ENCODE measurements at places on chromosomes 16 and 17.

DNA sequence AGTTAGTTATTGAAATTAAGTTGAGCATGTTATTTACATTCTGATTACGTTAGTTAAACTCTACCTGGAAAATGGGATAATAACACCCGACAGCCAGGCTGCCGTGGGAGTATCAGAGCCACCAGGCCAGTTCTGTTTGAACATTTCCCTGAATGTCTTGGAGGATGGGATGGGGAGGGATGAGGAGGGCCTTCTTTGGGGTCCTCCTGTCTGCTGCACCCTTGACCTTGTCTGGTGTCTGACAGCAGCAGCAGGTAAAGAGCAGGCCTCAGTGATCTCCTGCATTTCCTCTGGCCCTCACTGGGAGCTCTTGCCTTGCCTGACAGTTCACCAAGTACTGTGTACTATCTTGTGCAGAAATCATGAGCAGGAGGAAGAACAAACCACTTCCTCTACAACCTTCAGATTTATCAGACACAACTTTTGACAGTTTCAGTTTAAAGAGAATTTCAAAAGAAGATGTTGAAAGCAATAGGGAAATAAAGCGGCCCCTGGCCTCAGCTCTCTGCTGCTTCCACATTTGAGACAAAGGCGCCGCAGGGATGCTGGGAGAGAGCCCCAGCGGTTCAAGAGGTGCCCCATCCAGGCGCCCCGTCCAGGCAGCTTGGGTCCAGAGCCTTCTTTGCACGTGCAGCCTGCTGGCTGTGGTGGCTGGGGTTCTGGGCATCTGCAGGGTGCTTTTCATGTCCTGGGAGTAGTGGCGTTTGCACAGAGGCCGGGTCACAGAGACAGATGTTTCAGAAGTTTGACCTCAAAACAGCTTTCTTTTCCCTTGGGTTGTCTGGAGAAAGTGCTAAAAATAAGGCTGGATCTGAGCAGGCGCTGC is 25.3 kb downstream of the CMIP start:
- no peak for DNase-seq

DNA sequence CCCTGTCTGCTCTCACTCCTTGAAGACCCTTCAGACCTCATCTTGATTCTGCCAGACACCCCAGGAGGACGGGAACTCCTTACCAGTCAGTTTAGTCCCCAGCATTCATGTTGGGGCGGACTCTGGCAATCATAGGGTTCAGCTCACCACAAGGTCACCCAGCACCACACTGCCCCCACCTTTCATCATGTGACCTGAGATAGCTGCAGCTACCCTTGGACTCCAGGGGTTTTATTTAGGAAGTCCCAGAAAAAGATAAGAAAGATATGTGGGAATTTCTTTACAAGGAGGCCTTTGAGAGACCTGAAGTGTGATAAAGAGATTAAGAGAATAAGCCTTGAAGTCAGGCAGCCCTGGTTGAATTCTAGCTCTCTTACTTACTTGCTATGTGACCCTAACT is 59.8 kb upstream of the NLK start:
- DNase-seq = no peak

- DNase-seq = no peak
Measured at GRCh38 chr17:78355045-78355641, 4.7 kb downstream of the SOCS3 start.

- DNase-seq = no peak
Measured at GRCh38 chr17:68445671-68446070, 11.6 kb downstream of the WIPI1 start.

DNA sequence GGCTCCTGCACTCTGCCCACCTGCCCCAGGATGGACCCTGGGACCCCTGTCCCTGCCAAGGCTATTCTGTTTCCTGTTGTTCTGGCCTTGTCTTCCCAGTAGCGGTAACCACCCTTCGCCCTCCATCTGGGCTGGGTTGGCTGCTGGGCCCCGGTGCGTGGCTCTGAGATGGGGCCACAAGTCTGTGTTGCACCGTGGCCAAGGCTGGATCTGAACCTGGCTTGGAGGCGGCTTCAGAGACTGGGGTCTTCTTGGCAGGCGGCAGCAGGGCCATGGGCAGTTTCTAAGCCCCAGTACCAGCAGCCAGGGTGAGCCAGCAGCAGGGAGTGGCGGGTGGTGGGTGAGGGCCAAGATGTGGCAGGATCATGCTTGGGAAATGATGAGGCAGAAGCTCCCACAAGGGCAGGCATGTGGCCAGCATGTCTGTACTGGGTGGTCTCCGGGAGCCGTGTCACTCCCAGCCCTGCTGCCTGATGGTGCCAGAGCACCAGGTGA is 12.6 kb downstream of the MAP2K3 start:
- no peak for DNase-seq

GRCh38 chr16:85819771-85820170 is 20.3 kb downstream of the COX4I1 start:
- DNase-seq = no peak

DNA sequence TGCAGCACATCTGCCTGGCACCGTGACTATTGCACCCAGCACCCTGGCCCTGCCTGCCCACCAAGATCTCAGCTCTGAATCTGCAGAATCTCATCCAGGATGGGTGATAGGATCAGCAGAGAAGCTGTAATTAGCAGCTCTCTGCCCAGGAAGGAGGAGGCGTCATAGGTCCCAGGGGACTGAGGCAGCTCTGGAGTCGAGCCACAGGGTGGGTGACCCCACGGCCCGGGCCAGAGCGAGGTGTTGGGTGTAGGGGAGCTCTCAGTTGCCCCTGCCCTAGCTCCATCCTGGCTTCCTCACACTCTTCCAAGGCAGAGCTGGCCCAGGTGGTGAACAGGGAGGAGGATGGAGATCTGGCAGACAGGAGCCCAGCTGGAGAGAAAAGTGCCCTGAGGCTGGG is 18.2 kb upstream of the FAM83G start:
- no peak for DNase-seq

DNA sequence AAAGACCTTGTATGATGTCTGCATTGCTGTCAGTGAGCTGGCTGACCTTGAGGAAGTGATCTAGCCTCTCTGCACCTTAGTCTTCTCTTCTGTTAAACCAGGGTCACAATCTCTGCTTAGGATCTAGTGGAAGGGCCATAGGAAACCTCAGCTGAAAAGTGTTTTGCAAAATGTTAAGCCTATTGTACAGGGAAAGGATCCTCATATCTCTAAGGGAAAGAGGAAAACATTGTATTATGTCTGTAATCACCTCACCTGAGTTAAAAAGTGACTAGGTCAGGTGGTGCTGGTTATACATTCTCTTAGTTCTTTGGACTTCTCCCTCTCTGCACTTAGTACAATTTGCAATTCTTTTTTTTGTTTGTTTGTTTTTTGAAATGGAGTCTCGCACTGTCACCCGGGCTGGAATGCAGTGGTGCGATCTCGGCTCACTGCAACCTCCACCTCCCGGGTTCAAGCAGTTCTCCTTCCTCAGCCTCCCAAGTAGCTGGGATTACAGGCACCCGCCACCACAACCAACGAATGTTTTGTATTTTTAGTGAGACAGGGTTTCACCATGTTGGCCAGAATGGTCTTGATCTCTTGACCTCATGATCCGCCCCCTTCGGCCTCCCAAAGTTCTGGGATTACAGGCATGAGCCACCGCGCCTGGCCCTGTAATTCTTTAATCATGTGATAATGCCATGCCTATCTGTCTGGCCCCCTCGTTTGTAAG is 2.0 kb upstream of the SEPHS2 start:
- no peak for DNase-seq

GRCh38 chr17:11885051-11885450 is 112.2 kb downstream of the ZNF18 start:
- DNase-seq = no peak

DNA sequence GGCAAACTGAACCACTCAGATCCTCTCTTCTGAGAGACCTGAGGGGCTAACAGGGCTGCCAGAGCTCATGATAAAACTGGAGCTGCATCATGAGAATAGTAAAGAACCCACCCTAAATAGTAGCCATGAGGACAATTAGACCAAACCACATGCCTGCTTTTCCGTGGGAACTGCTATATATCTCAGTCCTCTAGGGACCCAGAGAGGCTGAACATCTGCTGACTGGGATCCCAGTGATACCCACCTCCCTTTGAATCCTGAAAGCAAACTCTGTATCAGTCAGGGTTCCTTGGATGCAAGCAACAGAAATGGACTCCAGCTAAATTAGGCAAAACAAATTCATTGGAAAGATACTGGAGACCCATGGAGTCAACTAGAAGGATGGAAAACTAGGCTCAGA is 6.5 kb downstream of the MT1X start:
- DNase-seq = no peak
